ENCODE measurements at places on chromosomes 5 and 9.

GRCh38 chr9:121529237-121529987, 29.8 kb upstream of the GGTA1 start:
- DNase-seq = no peak

- DNase-seq = no peak
Observed at GRCh38 chr5:177550122-177550521, 4.2 kb downstream of the FAM193B start.

GRCh38 chr5:109865637-109866036, 175.9 kb downstream of the MAN2A1 start:
- DNase-seq = no peak

DNA sequence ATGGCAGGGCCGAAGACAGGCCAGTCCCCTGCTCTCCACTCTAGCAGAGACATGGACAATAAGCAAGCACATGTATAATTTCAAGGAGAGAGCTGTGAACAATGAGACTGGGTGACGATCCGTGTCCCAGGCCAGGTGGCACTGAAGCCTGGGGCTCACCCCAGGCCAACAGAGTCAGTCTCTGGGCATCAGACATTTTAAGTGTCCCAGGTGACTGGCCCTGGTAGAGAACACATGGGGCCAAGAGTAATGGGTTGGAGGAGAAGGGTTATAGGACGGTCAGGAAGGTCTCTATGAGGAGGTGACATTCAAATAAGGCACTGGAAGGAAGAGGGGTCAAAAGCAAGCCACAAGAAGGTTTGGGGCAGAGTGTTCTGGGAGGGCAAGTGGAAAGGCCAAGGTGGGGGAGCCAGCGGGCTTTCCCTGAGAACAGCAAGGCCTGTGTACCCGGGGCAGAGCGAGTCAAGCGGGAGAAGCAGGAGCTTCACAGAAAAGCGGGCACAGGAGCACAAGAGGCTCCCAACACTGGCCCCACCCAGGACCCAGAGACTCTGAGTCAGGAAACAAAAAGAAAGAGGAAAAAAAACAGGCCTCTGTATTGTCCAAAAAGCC, 1.1 kb upstream of the AKNA start:
- DNase-seq = no peak

- DNase-seq = no peak
Observed at GRCh38 chr5:17720071-17720470, 85.8 kb downstream of the TAF11L14 start.

- DNase-seq = no peak
Observed at GRCh38 chr5:78843436-78843835, 141.7 kb downstream of the ARSB start.
